ENCODE measurements at places on chromosomes 7 and 10.

GRCh38 chr7:67100956-67101361, 104.3 kb downstream of the TYW1 start:
- no peak for DNase-seq

- no peak for DNase-seq
Measured at GRCh38 chr10:133110133-133110532, 22.4 kb downstream of the ADGRA1 start.

DNA sequence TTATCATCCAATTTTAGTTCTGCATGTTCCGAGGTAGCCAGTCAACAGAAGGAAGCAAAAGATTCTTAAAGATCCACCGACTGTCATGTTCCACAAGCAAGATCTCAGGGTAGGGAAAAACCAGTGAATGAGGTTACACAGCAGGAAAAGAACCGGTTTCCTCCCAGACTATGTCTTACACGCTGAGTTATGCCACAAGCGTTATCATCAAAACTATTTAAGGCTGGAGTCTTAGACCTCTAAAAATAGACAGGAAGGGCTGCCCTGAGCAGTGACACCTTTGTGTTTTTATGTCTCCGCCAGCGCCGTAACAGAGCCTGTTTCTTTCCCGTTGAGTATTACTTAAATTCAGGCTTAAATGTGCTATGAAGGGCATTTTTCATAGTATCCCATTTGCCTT, 48.3 kb downstream of the PROSER2 start:
- no peak for DNase-seq

GRCh38 chr7:33547880-33548279, 357.5 kb upstream of the BMPER start:
- no peak for DNase-seq

DNA sequence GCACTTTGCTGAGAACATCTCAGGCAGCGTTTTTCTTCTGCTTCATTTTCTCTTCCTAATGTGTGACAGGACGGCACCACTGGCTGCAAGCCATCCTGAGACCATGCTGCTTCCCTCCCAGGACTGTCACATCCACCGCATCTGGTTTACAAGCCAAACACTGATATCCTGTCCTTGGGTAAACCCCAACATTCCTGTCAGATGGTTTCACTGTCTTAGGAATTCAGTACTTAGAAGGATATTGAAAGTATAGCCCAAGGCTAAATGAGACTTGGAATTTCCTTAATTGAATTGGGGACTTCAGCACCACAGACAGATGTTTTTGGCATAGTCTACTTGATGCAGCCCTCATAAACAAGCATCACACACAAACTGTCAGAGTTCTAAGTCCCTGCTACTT, 74.2 kb upstream of the PLXNA4 start:
- no peak for DNase-seq

GRCh38 chr7:1114505-1114904, 26.6 kb downstream of the GPER1 start:
- no peak for DNase-seq

DNA sequence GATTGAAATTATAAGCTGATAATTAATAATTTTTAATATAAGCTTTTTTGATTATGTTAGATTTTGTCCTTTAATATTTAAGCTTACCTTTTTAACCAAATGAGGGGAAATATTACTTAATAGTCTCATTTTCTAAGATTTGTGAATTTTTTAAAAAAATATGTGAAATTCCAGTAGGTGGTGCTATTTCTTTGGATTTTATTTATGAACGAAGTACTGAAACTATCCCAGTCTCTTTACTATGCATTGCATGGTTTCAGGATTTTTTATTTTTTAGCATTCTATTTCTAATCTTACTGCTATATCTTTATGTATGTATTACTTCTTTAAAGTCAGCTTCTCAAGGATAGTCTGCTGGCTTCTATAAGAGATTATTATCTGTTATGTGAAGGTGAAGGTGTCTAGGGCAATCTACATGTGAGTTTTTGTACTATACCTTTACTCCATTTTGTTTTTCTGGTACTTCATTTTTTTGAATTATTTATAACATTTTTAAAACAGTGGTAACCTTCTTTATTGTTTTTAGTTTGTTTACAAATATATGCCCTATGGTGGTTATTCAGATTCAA, 78.3 kb downstream of the ATRNL1 start:
- DNase-seq = no peak

GRCh38 chr7:80686576-80686975, 48.1 kb downstream of the CD36 start:
- DNase-seq = no peak

DNA sequence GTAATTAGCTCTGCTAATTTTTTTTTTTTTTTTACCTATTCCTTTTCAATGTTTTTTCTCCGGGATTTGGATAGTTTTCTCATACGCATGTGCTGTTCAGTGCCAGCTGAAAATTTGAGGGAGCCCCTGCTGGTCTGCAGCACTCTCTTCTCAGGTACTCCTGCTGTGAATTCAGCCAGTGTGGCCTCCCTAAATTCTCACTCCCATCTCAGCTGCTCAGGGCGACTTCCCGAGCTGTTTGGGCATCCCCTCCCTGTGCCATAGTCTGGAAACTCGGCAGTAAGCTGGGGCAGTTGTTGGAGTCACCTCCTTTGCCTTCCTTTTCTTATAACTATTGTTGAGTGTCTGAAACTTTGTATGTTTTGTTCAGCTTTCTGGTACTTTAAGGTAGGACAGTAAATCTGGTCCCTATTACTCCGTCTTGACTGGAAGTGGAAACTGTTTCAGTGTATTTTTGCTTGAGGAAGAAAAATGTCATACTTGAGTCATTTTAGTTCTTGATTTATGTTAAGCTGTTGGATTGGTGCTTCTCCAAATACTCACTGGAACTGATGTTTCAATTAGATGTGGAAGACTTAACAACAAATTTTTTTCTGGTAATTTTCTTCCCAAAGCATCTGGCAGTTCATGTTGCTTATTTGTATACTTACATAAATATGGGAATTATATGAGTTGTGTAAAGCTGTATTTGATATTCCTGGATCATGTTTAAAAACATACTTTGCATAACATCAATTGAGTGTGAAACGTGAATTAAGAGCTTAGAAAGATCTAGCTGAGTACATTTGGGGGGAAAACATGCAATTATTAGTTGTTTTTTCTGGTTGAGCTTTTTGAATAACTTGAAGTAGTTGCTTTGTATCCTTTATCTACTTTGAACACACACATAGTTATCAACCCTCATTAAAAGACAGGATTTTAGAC, 33.7 kb downstream of the MINPP1 start:
- no peak for DNase-seq

DNA sequence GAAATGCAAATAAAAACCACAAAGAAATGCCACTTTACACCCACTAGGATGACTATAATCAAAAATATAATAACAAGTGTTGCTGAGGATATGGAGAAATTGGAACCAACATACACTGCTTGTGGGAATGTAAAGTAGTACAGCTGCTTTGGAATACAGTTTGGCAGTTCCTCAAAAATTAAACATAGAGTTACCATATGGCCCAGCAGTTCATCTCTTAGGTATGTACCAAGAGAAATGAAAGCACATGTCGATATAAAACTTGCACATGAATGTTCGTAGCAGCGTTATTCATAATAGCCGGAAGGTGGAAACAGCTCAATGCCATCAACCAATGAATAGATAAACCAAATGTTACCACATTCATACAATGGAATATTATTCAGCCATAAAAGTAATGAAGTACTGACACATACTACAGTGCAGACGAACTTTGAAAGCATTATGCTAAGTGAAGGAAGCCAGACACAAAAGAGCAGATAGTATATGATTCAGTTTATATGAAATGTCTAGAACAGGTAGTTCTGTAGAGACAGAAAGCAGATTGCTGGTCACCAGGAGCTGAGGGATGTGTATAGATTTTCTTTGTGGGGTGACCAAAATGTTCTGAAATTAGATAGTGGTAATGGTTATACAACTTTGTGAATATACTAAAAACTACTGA, 12.4 kb downstream of the BCAP29 start:
- no peak for DNase-seq

GRCh38 chr10:7559386-7559785, 107.4 kb downstream of the ITIH5 start:
- DNase-seq = no peak

DNA sequence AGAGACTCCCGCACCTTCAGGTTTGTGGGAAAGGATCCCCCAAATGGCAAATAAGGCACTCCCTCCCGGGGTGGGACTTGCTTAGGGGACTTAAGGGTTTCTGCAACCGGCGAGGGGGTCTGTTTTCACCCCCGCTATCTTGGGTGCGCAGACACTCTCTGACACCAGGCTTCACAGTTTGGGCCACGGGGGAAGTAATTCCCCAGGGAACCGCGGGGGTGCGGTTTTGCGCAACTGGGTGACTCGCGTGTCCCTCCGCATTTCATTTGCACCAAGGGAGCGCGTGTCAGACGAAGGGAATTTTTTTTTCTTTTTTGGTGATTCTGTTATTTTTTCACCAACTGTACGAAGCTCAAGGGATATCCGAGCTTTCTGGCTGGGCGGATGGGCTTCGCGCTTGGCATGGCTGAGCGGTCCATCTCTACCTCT, 1.7 kb downstream of the GRM8 start:
- no peak for DNase-seq

DNA sequence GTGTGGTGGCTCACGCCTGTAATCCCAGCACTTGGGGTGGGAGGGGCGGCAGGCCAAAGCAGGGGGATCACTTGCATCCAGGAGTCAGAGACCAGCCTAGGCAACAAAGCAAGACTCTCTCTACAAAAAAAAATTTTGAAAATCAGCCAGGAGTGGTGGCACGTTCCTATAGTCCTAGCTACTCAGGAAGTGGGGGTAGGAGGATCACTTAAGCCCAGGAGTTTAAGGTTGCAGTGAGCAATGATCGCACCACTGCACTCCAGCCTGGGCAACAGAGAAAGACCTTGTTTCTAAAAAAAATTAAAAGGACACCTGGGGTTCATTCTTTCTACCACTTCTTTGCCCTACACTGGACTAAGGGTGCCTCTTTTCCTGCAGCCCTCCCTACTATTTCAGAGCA, 15.1 kb downstream of the WAPL start:
- no peak for DNase-seq

- no peak for DNase-seq
Measured at GRCh38 chr10:128306535-128306934, 180.3 kb upstream of the MKI67 start.

DNA sequence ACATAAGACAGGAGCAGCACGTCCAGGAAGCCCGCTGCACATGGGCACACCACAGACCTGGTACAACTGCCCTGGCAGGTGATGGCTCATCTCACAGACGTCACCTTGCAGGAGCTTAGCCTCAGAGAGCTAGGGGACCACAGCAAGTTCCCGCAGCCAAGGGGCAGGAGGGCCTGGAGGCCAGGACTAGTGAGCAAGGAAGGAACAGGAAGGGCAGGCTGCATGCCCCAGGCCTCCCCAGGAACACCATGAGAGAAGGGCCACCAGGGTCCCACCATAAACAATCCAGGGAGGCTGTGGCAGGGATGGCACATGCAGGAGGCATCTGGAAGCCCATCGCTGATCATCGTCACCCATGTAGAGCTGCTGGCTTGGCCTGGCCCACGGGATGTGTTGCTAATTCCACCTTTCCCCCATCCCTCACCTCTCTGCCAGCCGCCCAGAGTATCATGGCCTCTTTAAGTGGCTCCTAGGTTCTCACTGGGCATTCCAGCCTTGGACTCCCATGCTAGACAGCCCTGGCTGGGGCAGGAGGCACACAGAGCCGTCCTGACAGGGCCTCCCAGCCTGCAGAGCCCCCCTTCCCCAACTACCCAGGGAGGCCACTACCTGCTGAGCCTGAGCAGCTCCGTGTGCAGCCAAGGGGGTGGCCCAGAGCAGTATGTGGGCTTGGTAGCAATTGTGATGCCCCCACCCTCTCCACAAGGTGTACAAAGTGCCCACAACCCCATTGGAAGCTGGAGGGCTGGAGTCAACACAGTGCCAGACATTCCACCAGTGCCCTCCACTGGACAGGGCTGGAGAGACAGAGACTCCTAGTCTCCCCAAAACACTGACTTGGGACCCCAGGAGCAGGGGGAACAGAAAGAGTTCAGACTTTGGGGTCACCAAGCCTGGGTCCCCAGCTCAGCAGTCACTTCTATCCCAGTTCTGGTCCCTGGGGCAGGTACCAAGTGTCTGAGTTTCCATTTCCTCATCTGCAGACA, 35.5 kb downstream of the GRID1 start:
- DNase-seq = no peak

- DNase-seq = no peak
Measured at GRCh38 chr7:40492946-40493345, 358.1 kb downstream of the SUGCT start.

- no peak for DNase-seq
Measured at GRCh38 chr10:100600218-100600617, 64.5 kb downstream of the HIF1AN start.

- no peak for DNase-seq
Measured at GRCh38 chr7:112886208-112886607, 96.0 kb upstream of the TMEM168 start.

DNA sequence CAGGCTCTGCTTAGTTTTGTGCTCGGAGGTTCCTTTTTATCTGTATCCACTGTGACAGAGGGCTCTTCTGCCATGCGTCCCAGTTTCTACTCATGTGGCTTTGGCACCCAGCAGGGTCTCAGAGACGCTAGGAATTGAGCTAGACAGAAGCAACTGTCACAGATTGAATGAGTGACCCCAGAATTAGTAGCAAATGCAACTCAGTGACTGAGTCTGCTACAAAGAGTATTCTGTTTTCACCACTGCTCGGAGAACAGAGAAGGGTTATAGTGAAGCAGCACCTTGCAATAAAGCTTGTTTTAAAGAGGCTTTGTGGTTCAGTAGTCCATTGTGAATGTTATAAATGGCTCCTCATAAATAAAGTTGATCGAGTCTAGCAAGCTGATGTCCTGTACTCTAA, 113.2 kb downstream of the DNAH11 start:
- no peak for DNase-seq

DNA sequence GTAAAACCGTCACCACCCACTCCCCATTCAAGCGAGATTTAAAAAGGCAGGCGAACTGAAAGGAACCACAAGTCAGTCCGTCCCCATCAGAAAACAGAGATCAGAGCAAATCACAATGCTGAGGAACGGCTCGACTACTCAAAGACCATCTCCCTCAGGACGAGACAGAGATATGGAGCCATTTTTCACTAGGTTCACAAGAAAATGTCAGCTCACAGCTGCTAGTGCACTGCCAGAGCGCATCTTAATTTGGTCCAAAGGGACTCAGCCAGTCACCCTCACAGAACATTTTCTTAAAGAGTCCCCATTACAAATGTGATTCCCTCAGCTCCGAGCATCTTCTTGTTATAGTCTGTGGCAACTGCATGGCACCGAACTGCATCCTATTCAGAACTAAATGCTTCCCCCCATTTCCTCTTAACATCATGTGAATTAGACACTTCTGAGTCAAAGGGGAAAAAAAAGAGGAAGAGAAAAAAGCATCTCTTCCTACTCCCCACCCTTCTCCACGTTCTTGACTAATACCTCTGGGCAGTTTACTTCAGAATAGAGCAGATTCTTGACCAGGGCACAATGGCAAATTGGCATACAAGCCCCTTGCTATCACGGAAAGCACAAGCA, 683.9 kb downstream of the MAGI2 start:
- no peak for DNase-seq

- peak; percentile 79 for DNase-seq
Measured at GRCh38 chr7:73734619-73735527, 3.7 kb downstream of the ABHD11 start.

Measured in effector memory CD8-positive, alpha-beta T cell (primary cell).